ENCODE measurements at places on chromosomes 6 and 20. TPM values are rescaled to one million over a fixed set of nuclear protein-coding genes. Genes with fewer than 3 reads are reported as not detected.

DNA sequence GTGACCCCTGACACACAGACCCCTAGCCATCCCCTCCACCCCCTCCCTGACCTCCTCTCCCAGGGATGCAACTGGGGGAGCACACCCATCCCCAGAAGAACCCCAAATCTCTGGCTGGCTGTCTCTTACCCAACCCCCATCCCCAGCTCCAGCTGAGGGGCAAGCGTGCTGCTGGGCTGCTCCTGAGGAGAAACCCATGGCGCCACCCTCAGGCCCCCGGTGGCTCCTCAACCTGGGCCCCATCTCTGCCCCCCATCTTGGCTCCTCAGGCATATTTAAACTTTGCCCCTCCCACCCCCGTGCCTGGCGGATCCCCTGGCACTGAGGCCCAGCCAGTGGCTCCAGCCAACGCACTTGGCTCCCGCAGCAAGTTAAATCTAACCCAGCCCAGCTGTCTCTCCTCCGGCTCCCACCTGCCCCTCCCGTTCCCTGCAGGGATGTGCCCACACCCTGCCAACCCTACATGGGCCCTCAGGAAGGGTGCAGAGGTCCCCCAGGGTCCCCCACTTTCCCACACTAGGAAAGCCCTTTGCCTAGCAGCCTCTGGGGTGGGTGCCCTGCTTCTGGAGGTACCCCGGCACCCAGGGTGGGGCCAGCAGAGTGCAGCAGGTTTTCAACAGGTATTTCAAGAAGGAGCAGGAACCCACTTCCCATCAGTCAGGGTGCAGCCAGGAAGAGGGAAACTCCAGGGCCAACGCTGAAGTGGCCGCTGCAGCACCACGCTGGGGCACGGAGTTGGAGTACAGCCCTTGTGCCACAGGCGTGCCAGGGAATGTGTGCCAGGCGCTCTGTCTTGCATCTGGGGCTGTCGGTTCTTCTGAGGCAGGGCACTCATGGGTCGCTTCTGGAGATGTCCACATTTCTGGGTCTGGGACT is 5.3 kb upstream of the OSBPL2 start:
- H3K4me1 ChIP-seq, result peaks cover 5% of the 10 kb centered on the region
- H3K27me3 ChIP-seq, result no peaks in the 10 kb centered on the region
- no peak for DNase-seq
- no peak overlapping the region for H3K27ac ChIP-seq

DNA sequence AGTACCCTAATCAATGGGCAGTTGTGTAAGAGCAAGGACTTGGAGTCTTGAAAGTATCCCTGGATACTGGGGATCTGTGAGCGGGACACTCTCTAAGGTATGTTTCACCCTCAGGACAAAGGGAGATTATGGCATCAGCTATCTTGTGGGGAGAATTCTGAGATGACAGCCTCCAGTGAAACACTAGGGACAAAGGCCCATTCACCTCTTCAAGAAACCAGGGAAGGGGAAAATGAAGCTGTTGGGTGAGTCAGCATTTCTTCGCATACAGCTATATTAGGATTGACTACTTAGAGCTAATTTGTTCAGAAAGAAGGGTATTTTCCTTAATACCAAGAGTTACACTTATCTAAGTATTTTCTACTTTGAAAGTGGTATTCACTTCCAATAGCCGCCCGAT is 35.9 kb downstream of the OPN5 start:
- H3K4me3 ChIP-seq, result no peak overlapping the region
- peaks cover 17% of the 10 kb centered on the region for H3K27me3 ChIP-seq
- H3K36me3 ChIP-seq, result no peaks in the 10 kb centered on the region
- no peak for DNase-seq

Gene C20orf204
- total RNA-seq, result 3.1 TPM

Gene KCNQ2
- not detected for total RNA-seq

Gene SLC22A3
- total RNA-seq, result not detected

DNA sequence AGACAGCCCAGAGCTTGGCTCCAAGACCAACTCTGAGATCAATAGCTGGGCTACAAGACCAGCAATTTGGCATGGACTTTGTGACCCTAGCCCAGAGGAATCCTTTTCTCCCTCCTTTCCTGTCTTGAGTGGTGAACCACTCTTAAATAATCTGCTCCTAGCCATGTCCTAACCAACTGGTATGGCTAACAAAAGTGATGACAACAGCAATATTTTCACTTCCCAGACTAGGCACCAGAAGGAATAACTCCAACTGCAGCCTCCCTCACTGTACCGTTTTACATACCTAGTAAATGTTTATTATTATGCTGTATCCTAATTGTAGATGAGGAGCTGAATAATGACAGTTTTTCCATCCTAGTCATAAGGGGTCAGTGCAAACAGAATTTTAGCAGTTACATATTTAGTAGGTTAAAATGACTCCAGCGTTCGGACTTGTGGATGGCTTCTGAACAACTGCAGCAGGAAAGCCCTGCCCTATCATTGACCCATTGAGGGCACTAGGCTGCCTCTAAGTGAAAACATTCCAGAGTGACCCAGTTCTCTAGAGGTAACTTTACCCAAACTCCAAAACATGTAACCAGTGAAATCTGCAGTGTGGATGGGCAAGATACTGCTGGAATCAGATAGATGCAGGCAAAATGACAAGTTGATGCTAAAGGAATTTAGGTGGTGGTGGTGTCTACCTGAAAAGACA is 77.1 kb downstream of the SH3BGRL2 start:
- H3K36me3 ChIP-seq, result no peaks in the 10 kb centered on the region
- peaks cover 4% of the 10 kb centered on the region for H3K27me3 ChIP-seq
- H3K4me3 ChIP-seq, result no peak overlapping the region
- H3K4me1 ChIP-seq, result no peaks in the 10 kb centered on the region
- no peak overlapping the region for H3K27ac ChIP-seq
- DNase-seq, result no peak
